GM19239 (cell line): ENCODE measurements at places on chromosomes 7 and 10.

DNA sequence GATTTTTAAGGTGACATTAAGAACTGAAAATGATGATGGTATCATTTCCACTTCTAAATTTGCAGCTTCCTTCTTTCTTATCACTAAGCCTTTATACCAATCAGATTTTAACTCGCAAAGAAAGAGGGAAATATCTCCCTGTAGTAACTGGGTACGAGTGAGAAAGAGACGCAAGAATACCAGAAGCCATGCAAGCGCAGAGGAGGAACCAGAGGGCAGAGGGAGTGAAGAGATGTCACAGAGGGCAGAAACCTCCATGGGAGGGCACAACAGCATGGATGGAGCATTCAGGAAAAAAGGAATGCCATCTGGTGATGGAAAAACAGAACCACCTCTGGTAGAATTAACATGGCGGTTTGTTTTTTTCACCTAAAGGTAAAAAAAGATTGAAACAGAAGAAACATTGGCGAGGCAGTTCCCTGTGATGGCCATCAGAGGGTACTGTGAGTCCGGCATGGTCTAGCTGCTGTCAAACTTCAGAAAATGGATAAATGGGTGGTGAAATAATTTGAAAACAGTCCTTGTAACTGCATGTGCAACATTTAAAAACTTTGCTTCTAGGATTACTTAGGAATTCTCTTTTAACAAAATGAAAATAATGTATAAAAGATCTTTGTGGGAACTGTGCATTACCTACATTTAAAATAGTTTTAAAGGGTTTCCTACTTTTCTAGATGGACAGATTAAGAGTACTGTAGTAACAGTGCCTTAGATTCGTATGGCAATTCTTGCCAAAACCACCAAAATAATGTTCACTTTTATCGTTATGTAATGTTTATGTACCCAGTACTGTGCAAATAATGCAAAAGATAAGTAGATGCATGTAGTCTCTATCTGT, 91.8 kb downstream of the ARHGAP12 start:
- DNase-seq: no peak

- DNase-seq: no peak
Measured at GRCh38 chr10:20806487-20806886, 90.6 kb downstream of the NEBL start.

DNA sequence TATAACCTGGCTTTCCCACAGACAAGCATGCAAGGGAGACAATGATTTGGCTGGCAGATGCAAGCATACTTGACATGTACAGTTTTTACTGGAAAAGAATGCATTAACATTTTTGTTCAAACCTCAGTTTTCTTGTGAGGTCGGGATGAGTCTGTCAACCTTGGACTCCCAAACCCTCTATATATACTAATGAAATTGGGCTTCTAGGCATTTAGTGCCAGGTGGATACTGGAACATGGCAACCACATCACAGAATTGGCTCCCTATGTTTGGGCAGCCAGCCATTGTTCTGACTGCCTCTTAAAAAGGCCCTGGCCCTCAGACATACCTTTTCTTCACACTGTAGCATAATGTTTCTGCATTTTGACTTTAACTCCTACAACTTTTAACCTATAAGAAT, 39.1 kb downstream of the CDK6 start:
- DNase-seq: no peak

- no peak for DNase-seq
Measured at GRCh38 chr7:128714701-128715495, 24.3 kb upstream of the CALU start.

GRCh38 chr7:80039251-80039884, 95.3 kb upstream of the GNAI1 start:
- DNase-seq: no peak

DNA sequence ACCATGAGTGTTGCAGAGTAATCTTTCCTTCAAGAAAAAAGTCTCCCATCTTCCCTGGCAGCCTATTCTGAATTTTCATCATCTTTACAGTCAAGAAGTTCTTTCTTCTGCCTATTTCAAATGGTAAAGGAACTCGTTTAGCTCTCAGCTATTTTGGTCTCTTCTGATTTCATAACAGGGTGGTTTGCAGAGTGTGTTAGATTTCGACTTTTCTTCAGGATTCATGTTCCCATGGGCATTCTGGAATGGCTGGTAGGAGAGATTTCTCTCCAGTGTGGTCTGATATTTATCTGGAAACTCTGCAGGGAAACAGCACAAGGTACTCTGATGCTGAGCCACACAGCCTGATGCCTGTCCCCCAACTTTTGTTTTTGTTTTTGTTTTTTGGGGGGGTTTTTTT, 111.1 kb upstream of the FAM171A1 start:
- no peak for DNase-seq

DNA sequence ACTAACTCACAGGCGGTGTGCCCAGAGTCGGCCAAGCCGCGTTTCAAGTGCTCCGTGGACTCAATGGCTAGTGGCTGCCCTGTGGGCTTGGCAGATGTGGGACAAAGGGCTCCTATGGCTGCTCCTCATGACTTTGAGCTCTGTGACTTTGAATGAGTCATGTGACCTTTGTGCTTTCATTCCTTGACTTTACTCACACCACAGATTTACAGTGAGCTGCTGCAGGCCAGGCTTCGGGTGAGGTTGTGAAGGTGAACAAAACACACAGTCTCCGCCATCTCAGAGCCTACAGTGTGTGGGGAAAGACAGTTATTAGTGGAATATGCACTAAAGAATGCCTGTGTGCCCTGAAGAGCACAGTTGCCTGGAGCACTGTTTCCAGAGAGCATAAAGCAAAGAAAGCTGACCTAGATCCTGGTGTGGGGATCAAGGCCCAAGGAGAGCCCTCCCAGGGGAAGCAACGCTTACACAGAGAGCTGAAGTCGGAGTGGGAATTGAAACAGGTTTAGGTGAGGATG, 29.7 kb upstream of the PLEKHA1 start:
- no peak for DNase-seq

- no peak for DNase-seq
Measured at GRCh38 chr7:13307040-13307439, 619.6 kb downstream of the ARL4A start.

GRCh38 chr7:21898265-21898930, 47.3 kb downstream of the CDCA7L start:
- DNase-seq: peak; percentile 36

- DNase-seq: no peak
Measured at GRCh38 chr10:114180937-114181336, 1.8 kb downstream of the TDRD1 start.

GRCh38 chr10:86043236-86043635, 323.4 kb downstream of the GRID1 start:
- DNase-seq: no peak

- DNase-seq: no peak
Measured at GRCh38 chr7:90625051-90625450, 28.9 kb downstream of the CDK14 start.

- DNase-seq: no peak
Measured at GRCh38 chr10:35875016-35875676, 233.1 kb upstream of the FZD8 start.

GRCh38 chr7:118304100-118304499, 79.6 kb downstream of the ANKRD7 start:
- DNase-seq: no peak

- no peak for DNase-seq
Measured at GRCh38 chr10:112213836-112214235, 30.3 kb upstream of the GPAM start.

DNA sequence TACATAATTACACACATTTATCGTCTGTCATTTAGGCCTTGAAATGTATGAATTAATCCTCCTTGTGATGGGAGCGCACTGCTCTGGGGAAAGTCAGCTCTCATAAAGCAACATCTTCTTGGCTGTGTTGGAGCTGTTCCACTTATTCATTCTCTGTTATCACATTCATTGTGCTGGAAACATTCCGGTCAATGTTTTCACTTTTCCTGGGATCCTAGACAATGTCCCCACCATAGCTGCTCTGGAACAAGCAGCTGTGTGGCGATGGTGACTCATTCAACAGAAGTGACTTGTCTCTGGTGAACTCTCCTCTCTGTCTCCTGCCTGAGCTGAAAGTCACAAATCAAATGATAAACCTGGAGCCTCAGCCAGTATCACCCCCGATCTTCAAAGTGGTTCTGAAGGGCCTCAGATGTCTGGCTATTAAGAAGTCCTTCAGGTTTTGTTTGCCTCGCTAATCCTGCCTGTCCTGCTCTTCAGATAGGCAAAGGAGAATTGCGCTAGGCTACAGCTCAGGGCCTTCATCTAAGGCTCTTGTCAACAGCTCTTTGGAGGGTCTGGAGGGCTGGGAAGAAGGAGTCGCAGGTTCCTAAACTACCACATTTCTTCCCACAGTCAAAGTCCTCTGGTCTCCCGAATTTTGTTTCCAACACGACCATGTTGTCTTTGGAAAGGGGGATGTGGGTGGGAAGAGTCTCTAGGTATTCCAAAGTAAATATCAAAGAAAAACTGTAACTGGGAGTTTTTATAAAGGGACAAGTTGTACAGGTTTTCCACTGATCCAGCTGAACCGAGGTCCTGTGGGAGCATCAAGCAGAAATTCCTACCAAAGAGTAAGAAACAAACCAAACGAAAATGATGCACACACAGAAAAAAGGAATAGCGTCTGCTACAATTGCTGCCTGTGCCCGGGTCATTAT, 29.3 kb downstream of the KLF6 start:
- no peak for DNase-seq

DNA sequence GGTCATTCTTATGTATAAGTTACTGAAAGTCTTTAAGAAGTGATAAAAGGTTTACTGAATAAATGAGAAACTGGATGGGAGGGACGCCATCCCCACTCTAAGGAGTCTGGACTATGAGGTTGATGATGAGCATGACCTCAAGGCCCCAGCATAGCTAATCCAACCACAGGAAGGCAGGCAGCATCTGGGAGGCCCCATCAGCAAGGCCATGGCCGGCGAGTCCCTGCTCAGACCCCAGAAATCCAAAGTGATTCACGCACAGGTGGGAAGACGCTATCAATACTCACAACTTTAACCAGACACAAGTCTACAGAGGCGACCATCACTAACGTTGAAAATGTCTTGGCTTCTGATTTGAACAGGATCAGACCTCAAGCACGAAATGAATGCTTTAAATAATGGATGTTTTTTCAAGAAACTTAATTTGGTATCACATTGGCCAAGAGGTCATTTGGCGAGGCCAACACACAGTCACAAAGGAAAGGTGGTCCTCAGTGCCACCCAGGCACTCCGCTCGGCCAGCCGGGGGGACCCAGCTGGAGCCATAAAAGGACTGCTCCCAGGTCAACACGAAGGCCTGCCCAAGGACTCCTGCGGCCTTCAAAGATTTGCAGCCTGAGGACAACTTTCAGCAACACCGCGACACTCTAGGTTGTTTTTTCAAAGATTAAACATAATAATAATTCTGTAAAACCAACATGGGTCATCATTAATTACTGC, 228.5 kb downstream of the PTPRN2 start:
- no peak for DNase-seq

DNA sequence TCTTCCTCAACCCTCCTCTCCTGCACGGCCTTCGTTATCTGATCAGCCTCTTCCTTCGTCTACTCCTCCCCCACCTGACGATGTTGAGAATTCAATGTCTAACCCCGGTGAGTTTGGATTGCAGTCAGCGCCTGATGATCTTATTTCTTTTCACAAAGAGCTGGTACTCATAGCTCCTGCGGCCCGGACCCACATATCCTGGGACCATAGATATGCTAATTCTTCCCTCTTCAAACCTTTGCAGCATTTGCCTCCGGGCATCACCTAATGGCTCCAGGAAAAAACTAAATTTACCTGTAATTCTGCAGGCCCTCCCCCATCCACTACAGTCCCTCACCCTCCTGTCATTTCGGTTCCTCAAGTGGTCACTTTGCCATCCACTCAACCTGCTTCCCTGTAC, 12.4 kb upstream of the DDC start:
- no peak for DNase-seq

DNA sequence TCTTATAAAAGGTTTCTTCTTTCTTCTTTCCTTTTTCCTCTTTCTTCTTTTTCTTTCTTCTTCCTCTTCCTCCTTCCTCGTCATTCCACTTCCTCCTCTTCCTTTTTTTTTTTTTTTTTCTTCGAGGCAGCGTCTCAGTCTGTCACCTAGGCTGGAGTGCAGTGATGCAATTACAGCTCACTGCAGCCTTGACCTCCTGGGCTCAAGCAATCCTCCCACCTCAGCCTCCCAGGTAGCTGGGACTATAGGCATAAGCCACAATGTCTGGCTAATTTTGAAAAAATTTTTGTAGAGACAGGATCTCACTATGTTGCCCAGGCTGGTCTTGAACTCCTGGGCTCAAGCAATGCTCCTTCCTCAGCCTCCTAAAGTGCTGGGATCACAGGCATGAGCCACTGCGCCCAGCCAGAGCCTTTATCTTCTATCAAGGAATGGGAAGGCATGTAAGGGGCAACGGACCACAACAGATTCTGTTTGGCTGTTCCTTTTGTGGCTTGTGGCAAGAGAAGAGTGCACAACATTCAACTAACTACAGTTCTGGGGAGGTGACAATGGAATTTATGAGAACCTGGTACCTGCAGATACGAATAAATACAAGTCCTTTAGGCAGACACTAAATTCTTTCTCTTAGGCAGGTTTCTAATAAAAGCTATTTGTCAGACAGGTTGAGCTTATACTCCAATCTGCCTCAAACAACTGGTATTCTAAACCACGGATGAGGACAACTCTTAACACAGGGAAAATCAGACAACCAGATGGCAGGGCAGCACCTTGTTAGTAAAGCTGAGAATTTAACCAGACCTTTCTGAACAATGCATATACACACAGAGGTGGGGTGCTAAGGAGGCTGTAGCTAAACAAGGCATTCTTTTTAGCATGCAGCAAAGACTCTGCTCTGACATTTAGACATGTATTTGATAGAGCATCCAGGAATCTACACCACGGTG, 100.3 kb downstream of the DOCK4 start:
- DNase-seq: no peak

DNA sequence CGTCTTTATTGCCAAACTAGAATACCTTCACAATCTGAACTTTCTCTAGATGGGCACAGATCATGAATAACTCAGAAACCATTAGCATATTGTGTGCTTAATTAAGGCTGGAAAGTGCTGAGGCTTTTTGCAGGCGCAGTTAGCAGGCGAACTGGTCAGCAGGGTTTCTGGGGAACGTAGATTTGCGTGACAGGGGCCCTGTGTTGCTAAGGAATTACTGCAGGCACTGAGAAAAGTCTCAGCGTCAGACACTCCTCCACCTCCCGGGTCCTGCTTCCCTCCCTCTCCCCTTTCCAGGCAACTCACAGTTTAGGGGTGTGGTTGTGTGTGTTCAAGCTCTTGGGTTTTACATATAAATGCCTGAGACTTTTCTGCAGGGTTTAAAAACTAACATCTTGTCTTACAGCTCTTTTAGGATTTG, 2.2 kb downstream of the MAP3K8 start:
- no peak for DNase-seq

GRCh38 chr10:2658780-2659179, 408.6 kb upstream of the PFKP start:
- no peak for DNase-seq

DNA sequence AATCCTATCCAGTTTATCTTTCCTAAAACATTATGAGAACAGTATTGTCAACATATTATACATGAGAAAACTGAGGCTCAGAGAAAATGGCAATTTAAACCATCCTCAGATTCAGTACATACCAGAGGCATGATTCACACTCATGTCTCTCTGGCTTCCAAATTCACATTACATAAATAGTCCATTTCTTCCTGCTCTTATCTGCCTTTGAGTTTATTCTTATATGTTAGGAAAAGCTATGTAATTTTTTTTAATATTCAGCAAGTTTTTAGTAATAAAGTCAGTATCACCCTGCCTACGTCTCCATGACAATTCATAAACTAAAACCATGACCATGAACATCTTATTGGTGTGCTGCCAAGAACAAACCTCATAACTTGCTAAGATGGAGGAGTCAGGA, 1260.2 kb upstream of the SORCS1 start:
- DNase-seq: no peak
